ENCODE measurements at places on chromosomes 16 and 17. TPM values are rescaled to one million over a fixed set of nuclear protein-coding genes. Genes with fewer than 3 reads are reported as not detected.

SPN gene
- total RNA-seq, result 8.8 TPM

SNN gene
- total RNA-seq, result 21.9 TPM

BAHCC1 gene
- 20.5 TPM for total RNA-seq

APPBP2 gene
- total RNA-seq, result 44.4 TPM

SLC12A3 gene
- 5.4 TPM for total RNA-seq

SLC16A3 gene
- total RNA-seq, result 85.7 TPM

TTYH2 gene
- total RNA-seq, result 7.1 TPM

PLD6 gene
- total RNA-seq, result 3.7 TPM

ITGB3 gene
- total RNA-seq, result 88.8 TPM

PIRT gene
- not detected for total RNA-seq

OR1F1 gene
- total RNA-seq, result not detected

NFE2L1 gene
- total RNA-seq, result 254 TPM

DNA sequence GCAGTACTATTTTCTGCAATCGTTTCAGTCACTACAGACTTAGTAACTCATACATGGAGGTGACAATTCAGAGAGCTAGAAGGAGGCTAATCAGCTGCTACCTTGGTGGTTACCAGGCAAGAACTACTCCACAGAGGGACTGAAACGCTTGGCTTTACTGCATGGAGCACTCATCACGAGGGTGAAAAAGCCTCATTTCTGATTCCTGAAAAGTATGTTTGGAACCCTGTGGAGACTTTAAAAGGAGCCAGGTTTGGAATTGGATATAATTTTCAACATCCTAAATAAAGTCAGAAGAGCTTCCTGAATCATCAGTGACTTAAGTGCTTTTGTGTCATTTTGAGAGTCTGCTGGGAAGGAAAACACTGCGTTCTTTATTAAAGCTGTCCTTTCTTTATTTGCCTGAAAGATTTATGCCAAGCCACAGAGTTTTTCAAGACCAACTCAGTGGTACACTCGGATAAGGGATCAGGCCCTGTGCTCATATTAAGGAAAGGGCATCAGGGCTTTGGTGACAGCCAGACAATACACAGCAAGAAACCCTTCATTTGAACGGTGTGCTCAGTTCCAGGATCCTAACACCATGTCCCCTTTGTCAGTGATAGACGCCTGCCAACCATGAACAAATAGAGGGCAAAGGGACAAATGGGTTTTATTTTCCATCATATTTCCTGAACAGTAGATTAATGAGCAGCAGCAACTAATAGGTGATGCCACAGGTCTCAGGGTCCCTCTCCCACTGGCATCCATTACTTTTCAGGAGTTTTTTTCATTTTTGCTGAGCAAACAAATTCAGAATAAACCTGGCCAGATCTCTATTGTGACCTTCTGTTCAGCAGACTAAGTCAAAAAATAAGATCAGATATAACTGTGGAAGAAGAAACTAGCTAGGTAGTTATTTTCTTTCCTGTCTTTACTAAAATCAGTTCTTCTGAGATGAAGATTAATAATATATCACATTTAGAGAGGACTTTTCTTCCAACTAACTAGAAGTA lies 80.5 kb upstream of the CLEC18B start:
- DNase-seq, result no peak

- DNase-seq, result no peak
Measured at GRCh38 chr17:17565471-17566339, 25.8 kb downstream of the PEMT start.

GRCh38 chr17:31321481-31321880 lies at the start of gene EVI2A:
Gene EVI2A (minus strand): TSS chr17:31321622. CDS start chr17:31319013, 2,609 bp downstream.
- DNase-seq, result no peak

GRCh38 chr17:1590029-1590746 lies 27.6 kb upstream of the PITPNA start:
- no peak for DNase-seq

GRCh38 chr16:318628-319027 lies 33.9 kb downstream of the AXIN1 start:
- DNase-seq, result no peak

- DNase-seq, result peak; percentile 49
Measured at GRCh38 chr17:50258647-50259476, 15.4 kb upstream of the TMEM92 start.

DNA sequence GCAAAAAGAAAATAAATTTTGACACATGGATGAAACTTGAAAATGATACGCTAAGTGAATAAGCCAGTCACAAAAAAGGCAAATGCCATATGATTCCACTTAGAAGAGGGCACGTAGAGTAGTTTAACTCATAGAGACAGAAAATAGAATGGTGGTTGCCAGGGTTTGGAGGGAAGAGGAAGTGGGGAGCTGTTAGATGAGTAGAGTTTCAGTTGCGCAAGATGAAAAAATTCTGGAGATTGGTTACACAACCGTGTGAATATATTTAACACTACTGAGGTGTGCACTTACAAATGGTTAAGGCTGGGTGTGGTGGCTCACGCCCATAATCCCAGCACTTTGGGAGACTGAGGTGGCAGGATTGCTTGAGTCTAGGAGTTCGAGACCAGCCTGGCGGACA lies 93.4 kb upstream of the TMEM132E start:
- no peak for DNase-seq

GRCh38 chr16:89588413-89589109 lies 13.0 kb downstream of the CPNE7 start:
- DNase-seq, result no peak

- DNase-seq, result no peak
Measured at GRCh38 chr16:55736671-55737070, 80.9 kb downstream of the SLC6A2 start.

DNA sequence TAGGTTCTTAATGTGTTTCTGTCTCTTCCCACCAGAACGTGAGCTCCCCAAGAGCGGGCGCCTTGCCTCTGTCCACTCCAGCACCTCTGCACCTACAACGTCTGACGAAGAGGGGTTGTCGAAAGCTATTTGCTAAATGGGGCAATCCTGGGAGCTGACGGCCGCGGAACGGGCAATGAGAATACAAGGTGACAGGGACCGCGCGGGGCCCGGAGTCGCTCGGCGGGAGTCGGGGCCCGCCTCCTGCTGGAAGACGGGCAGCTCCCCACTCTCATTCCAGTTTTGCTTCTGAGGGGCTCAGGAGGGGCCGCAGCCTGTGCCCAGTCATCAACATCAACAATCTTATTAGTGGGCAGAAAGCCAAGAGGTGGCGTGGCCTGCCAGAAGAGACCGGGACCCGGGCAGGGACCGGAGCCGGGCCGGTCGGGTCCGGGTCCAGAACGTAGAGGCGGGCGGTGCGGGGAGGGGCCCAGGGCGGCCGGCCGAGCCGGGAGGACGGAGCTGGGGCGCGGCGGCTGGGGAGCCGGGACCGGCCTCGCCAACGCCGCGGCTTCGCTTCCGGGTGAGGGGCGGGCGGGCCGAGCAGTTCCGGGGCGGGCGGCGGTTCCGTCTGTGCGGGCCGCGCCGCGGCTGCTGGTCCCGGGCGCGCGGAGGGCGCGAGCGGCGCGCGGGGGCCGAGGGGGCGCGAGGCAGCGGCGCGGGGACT lies at the start of gene MOSMO:
TSS of gene MOSMO (plus strand) at position 603 of the 706 bp plus-strand sequence. CDS start 191 bp downstream, outside the sequence.
- DNase-seq, result peak; percentile 67

GRCh38 chr17:17445925-17446665 lies 30.7 kb upstream of the MED9 start:
- peak; percentile 83 for DNase-seq

DNA sequence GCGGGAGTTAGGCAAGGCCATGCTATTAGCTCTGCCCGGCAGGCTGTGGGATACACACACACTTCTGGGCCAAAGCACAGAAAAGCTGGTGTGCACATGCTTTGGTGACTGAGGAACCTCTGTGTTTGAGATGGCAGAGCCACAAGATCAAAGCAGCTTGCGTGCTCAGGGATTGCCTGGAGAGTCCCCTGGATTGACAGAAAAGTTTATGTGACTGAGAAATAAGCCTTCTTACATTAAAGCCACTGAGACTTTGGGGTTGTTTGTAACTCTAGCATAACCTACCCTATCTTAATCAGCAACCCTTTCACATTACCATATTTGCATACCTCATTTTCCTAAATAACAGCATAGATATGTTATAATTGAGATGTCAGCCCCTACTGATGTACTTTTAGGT lies 69.3 kb downstream of the MYO1D start:
- DNase-seq, result no peak

GRCh38 chr16:22194707-22195444 lies 11.2 kb upstream of the EEF2K start:
- no peak for DNase-seq

DNA sequence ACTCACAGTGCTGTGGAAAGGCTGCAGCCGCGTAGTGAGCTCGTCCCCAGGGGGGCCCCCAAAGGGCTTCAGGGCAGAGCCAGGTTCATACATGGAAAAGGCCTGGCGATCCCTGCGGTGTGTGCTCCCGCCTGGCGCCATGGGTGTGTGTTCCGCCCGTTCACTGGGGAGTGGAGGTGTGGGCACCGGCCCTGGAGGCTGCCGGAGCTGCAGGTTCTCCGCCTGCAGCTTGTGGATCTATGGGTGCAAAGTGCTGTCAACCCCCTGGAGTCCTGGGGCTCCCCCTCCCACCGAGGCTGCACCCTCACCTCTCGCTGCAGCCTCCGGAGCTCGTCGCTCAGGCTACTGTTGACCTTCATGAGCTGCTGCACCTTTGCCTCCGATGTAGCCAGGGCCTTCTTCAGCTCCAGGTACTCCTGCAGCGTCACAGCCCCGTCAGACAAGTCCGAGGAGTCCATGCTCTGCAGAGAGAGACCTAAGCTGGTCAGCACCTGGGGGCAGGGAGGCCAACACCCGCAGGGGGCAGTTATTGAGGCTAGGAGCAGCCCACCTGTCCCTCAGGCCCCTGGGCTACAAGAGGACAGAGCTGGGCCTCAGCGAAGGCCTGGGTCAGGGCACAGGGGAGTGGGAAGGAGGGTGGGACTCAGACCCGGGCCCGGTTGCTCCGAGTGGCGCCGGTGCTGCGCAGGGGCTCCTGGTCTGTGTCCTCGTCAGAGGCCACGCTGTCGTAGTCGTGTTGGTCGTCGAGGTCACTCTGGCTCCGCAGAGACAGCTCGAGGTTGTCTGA lies 7.9 kb downstream of the TP53I13 start:
- no peak for DNase-seq

DNA sequence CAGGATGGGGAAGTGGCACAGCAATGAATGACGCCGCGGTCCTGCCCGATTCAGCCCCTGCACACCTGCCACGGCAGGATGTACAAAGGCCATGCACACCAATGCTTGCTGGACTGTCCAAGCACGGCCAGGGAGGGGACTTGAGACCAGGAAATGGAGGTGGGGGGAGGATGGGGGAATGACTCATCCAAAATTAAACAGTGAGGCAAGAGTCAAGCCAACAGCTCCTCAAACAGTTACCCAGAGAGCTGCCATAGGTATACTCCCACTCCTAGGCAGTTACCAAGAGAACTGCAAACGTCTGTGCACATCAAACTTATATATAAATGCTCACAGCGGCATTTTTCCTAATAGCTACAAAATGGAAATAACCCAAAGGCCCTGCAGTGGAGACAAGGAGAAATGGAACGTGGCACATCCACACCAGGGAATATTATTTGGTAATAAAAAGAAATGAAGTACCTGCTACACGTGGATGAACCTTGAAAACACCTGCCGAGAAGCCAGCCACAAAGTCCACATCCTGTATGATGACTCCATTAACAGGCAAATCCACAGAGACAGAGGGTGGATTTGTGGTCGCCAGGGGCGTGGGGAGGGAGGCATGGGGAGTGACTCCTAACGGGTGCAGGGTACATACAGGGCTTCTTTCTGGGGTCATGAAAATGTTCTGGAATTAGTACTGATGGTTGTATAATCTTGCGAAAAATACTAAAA lies 54.1 kb downstream of the VAC14 start:
- DNase-seq, result no peak

- DNase-seq, result peak; percentile 64
Measured at GRCh38 chr17:42522263-42522790, 13.7 kb upstream of the NAGLU start.

GRCh38 chr17:47701608-47702007 lies 7.6 kb downstream of the TBKBP1 start:
- no peak for DNase-seq

DNA sequence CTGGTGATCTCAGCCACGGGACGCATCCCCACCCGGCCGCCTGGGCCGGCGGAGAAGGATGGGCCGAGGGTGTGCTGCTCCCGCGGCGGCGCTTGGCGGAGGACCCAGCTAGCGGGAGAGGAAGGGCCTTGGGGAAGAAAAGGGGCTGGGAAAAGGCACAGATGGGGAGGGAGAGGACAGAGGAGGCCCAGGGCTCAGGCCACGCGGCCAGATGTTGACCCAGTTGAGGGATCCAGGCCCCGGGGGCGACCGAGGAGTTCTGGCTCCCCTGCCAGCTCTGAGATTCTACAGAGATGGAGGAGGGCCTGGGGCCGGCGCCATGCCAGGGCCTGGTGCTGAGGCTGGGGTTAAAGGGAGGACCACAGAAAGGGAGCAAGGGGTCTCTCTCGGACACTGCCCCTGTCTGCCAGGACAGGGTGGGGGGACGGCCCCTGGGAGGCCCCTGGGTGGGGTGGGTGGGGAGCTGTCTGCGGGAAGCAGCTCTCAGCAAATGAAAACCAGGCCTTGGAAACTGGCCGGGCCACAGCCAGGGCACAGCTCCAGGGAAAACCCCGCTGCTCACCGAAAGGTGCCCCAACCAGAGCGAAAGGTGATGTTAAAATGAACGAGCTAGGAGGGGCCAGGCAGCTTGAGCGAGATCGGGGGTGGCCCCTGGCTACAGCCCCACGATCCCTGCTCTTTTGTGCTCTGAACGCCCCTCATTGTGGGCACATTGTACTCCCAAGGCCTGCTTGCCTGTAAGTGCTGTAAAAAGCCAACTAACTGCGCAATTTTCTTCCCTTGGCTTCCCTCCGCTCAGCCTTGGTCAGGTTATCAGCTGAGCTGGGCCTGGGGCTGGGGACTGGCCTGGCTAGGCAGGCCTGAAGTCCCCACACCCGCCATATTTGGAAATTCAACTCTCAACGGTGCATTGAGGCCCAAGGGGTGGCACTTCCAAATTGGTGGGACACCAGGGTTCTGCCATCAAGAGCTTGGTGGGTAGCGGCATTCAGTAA lies 191.4 kb downstream of the ZNF423 start:
- no peak for DNase-seq

- DNase-seq, result peak; percentile 90
Measured at GRCh38 chr16:15642557-15643047, 352 bp downstream of the MARF1 start.

GRCh38 chr17:7211491-7212273 lies 8.0 kb downstream of the DLG4 start:
- DNase-seq, result no peak

GRCh38 chr16:11794996-11795886 lies 1.8 kb downstream of the ZC3H7A start:
- no peak for DNase-seq
